ENCODE measurements at places on chromosomes 3 and 15.
A peak's percentile ranks its signal among the peaks of the same experiment; 100 is the strongest.

GRCh38 chr3:66795365-66795764 lies 202.7 kb upstream of the KBTBD8 start:
- DNase-seq, result no peak

- DNase-seq, result no peak
Observed at GRCh38 chr15:49286649-49287404, 116.8 kb downstream of the GALK2 start.

DNA sequence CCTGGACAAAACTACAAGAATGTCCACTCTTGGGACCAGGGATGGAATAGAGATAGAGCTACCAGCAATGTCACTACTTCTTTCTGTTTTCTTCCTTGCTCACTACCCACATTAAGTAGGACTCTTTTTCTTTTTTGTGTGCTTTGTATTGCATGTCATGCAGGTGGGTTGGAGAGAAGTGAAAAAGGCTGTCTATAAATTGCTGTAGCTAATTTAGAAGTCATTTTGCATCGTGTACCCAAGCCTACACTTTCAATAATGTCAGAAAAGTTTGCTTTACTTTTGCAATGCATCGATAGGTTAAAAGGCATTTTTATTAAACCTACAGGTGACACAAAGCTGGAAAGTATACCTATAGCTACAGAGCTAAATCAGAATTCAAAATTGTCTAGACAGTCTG lies 58.9 kb downstream of the GTF2E1 start:
- DNase-seq, result no peak

DNA sequence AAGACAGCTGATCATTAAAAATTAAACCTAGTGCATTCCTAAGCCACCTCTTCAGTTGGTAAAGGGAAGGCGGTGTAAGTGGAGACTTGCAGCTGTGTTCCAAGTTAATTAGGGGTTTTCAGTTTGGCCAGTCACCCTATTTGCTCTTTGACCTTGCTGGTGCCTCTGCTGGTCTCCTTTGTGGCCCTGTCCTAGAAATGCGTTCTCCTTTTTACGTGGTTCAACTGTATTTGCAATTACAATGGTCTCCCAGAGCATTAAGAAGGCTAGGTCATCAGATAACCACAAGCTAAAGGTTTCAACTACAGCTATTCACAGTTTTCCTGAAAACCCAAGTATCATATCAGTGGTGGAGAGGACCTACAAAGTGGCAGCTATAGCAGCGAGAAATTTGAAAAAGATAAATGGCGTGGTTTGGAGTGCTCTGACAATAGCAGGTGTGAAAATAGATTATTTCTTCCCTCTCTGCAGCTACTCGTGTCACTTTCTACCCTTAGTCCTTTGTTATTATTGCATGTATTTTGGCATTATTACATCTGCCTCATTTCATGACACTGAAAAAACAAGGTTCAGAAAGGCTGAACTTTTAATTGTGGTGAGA lies 203.5 kb upstream of the TBC1D5 start:
- no peak for DNase-seq

- no peak for DNase-seq
Observed at GRCh38 chr3:23728601-23729117, 77.1 kb upstream of the UBE2E1 start.

GRCh38 chr3:89606151-89606550 lies 498.7 kb downstream of the EPHA3 start:
- no peak for DNase-seq

DNA sequence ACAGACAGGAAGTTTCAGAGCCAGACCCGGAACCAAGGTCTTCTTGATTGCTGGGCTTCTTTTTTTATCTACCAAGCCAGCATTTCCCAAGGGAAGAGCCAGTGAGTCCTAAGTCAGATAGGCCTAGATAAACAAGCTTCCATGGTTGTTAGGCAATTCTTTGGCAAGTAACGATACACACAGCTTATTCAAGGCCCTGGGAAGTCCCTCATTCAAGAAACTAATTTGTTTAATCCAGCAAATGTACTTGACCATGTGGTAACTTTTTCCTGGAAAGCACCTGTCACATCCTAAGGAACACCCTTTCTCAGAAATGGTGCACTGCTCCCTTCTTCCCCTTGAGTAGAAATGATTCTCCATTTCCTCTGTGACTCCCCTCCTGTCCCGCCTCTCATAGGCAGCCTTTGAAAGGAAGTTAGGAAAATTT lies 209.9 kb downstream of the ITPR1 start:
- no peak for DNase-seq

- no peak for DNase-seq
Observed at GRCh38 chr15:73483053-73483452, 40.1 kb downstream of the REC114 start.

DNA sequence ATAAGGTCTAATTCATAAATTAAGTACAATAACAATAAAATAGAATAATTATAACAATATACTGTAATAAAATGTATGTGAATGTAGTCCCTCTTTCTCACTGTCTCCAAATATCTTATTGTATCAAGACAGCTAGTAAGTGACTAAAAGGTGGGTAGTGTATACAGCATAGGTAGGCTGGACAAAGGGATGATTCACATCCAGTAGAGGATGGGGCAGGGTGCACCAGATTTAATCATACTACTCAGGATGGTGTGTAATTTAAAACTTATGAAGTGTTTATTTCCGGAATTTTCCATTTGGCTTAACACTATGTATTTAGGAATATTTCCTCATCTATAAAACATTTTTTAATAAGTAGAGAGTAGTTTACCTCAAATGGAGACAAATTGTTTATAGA lies 876.1 kb upstream of the CADM2 start:
- no peak for DNase-seq

DNA sequence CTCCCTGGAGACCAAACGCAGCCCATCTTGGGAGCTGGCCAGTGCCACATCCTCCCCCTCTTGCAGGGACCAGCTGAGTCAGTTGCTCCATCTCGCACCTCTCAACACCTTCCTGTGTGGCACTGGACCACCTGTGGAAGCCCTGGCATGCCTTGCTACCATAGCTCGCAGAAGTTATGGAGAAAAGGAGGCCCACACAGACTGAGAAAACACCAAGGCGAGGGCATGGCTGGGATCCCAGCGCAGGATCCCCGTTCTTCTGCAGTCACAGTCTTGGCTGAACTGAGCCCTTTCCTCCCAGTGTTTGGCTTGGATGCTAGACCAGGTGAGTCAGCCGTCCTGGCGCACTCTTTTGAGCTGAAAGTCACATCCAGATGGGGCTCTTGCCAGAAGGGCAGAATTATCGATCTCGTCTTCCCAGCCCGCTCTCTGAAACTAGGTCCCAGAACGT lies 46.9 kb downstream of the CHRD start:
- no peak for DNase-seq

DNA sequence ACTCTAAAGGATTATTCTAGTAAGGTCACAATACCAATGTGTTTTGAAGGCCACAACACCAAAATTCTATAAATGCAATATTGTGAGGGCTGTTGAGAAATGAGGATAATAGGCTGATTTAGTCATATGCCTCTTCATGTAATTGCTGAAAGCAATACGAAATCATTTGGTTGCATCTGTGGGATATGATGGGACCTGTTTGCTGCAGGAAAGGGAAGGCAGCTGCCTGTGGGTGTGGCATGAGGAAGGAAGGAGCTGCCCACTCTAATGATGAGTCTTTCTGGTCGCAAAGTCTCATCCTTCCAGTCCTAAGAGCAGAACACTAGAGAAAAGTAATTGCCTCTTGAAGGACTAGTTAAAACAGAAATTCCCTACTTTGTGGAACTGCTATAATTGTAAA lies 245.3 kb upstream of the ZPLD1 start:
- DNase-seq, result no peak

DNA sequence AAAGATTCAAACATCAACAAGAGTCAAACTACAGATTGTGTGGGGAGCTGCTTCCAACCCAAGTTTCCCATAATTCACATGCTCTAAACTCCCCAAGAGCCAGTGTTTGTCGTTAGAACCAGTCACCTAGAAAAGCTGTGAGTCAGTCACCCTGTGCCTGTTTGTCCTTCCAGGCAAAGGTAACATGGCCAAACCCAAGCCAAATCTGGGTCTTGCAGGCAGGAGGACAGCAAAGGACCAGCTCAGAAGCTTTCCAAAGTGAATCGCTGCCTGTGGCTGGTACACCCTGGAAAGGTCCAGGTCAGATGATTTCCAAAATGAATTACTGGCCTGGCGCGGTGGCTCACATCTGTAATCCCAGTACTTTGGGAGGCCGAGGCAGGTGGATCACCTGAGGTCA lies 251.5 kb downstream of the FAM43A start:
- DNase-seq, result no peak

DNA sequence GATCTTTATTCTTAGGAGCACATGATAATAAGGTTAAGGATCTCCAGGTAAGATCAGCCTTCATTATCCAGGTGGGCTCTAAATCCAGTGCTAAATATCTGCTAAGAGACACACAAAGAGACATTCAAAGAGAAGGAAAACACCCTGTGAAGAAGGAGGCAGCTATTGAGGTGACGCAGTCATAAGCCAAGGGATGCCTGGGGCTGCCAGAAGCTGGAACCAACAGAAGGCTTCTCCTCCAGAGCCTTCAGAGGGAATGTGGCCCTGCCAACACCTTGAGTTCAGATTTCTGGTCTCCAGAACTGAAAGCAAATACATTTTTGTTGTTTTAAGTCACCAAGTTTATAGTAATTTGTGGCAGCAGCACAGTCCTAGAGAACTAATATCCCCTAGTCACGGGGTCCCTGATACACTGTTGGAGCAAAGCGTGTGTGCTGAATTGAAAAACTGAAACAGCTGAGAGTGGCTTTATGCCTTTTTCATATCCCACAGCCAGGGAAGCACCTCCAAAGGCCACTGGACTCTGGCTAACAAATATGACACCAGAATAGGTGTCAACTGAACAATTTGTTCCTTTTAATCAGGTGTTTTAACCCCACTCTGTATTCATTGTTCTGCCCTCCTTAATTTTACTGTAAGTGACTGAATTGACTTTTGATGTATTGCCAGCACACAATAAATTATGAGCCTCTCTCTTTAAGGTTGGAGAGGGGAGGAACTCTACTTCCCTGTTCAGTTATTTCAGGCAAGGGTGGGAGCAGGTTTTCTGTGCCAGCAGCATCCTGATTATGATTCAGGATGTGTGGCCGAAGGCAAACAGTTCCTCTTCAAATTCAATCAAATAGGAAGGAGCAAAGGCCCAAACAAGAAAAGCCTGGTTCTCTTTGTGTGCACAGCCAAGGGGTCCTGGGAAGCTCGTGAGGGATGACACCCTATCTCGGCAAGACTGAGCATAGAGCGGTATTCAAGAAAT lies 151.8 kb upstream of the HES1 start:
- no peak for DNase-seq

GRCh38 chr15:74835312-74835823 lies 7.6 kb downstream of the ULK3 start:
- peak; percentile 31 for DNase-seq

GRCh38 chr3:180932819-180933218 lies 20.3 kb downstream of the FXR1 start:
- DNase-seq, result no peak

DNA sequence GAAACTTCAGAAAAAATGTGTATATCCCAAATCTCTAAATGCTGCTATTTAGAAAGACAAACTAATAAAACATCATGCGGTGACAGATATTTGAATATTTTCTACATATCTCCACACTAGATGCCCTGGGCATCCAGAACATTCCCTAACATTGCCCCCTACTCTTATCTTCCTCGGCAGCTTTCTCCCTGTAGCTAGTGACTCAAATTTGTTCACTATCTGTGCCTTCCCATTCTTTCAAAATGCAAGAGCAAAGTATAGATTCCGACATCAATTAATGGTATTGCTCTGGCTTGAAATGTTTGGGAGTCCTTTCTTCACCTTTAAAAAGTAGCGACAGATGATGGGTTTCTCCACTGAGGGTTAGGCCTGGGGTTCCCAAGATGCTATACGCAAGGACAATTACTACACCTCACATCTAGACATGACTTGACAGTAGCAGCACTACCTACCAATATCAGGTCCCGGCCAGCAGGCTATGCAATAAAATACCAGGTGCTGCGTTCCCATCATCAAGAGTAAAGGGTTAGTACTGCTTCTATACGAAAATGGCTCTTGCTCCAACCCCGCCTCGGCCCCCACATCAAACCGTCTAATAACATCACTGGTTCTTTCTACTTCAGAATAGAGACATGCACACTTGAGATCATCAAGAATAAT lies 631 bp downstream of the UBR1 start:
- DNase-seq, result peak; percentile 33

DNA sequence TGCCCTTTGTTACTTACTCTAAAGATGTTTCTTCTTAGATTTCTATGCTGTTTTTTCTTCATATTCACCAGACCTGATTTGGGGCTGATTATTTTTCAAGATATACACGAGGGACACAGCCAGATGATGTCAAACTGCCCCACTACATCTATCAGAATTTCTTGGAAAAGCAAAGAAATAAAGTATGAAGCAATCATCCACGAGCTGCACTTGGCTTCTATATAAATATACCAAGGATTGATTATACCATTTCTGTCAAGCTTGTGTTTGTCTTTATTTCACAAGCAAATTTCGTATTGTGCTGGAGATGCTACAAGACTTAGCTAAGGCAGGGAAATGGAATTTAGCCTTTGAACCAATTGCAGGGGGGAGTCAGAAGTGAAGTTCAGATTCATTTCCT lies 715.1 kb upstream of the NR2F2 start:
- DNase-seq, result no peak

DNA sequence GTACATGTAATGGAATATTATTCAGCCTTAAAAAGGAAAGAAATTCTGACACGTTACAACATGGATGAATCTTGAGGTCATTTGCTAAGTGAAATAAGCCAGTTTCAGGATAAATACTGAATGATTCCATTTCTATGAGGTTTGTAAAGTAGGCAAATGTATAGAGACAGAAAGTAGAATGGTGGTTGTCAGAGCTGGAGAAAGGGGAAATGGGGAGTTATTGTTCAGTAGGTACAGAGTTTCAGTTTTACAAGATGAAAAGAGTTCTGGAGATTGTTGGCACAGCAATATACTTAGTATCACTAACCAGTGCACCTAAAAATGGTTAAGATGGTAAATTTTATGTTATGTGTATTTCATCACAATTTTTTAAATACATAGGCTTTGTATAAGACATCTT lies 60.6 kb downstream of the USP8 start:
- DNase-seq, result no peak

- no peak for DNase-seq
Observed at GRCh38 chr3:27160146-27160545, 209.0 kb downstream of the NEK10 start.

GRCh38 chr15:71218272-71218805 lies 103.1 kb downstream of the THSD4 start:
- DNase-seq, result no peak

DNA sequence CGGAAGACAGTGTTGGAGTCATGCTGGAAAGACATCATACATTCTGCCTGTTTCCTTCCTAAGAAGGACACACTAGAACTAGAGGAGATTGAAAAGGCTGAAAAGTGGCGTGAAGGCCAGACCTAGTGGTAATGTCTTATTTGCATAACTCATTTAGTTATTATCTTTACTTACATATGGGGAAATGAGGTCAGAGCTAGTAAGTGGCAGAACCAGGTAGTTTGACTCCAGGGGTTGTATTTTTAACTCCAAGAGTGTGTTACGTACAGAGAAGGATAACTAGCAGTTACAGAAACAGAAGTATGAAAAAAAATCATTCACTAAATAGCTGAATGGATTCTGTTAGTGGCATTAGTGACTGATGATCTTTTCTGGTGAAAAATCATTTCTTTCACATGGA lies 108.0 kb downstream of the MITF start:
- DNase-seq, result no peak

- peak; percentile 26 for DNase-seq
Observed at GRCh38 chr3:53252096-53252946, 3.5 kb downstream of the TKT start.

GRCh38 chr3:114417675-114418074 lies 123.8 kb downstream of the TIGIT start:
- DNase-seq, result no peak

Data from CD4-positive, alpha-beta T cell treated with Interleukin-4 for 1 hour (primary cell).